Thoracic aorta endothelial cell (primary cell): ENCODE measurements at places on chromosomes 11 and 22. TPM values are rescaled to one million over a fixed set of nuclear protein-coding genes. Genes with fewer than 3 reads are reported as not detected.

The SPINDOC gene
- total RNA-seq = 27.4 and 32.6 TPM in 2 replicates

The SF1 gene
- 192 and 220 TPM in 2 replicates for total RNA-seq

The LRRN4CL gene
- not detected in 2 replicates for total RNA-seq

The OR6A2 gene
- total RNA-seq = 0.43 and 0.66 TPM in 2 replicates
